SW 1271 (cell line): ENCODE measurements at places on chromosomes 13 and 19.

DNA sequence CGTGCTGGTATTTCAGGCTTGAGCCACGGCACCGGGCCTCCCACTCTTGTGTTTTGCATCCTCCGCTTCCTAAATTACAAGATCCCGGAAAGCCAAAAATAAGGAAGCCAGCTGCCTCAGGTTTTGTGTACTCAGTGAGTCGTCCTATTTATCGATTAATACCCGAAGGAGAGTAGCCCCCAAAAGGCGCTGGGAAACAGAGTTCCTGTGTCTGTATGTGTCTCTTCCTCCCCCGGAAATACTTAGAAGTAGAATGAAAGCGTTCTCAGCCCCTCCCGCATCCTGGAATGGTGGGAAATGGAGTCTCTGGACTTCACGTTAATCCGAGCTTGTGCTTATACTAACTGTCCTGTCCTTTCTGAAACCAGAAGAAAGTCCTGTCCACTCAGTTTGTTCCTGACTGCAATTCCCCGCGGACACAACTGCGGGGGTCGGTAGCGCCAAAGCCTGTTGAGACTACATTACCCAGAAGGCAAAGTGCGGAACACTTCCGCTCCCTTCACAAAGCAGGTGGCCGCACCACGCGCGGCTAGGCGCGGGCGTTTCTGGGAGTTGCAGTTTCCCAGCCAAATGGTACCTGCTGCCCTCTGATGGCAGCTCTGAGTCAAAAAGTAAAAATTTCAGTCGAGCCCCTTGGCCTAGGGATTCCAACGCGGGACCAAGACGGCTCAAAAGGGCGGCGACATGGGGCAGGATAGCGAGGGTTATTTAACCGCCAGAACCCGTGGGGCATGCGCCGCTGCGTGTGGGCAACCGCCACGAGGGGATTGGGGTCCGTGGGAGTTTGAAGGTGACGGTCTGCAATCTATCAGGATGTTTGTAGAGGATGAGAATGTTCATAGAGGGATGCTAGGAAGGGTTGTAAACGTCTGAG lies 2.2 kb upstream of the GSK3A start:
- DNase-seq, result peak; percentile 89

DNA sequence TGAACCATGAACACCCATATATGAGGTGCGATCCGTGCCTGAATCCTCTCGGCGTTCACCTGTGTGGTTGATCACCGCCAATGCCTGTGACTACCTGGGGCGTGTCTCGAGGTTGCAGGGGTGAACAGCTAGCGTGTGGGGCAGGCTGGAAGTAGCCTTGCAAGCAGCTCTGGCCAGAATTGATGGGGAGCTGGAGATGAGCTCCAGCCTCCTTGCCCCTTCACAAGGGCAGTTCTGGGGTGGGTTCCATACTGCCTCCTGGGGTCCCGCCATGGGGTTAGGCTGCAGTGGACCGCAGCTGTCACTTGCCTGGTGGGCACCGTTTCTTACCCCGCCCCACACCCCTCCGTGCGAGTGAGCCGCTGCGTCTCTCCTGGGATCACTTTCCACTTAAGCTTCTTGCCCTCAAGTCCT lies 154.5 kb upstream of the SOX1 start:
- no peak for DNase-seq

DNA sequence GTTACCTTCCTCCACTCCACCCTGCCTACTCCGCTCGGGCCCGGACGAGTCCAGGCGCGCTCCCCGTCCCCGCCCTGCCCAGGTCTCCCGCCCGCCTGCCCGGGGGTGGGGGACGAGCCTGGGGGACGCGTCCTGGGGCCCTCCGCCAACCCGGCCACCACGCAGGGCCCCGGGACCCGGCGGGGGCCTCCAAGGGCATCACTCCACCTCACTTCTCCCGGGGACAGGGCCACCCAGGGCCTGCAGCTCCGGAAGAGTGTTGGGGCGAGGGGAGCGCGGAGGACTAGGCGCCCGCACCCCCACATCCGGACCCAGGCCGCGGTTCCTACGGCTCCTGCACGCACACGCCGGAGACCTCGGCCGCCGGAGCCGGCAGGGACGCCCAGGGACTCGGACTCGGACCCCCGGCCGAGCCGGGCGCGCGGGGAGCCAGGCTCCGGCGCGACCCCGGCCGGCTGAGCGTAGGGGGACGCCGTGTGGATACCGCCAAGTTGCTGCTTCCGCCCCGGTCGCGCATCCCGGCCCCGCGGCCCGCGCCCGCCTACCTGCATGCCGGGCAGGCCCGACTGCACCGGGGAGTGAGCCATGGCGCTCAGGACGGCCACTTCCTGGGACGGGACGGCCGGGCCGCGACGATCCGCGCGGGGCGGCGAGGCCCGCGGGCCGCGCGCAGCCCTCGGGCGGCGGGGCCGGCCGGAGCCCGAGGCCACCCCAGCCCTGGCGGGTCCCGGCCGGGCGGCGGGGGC lies 534 bp downstream of the STK24 start:
- no peak for DNase-seq

DNA sequence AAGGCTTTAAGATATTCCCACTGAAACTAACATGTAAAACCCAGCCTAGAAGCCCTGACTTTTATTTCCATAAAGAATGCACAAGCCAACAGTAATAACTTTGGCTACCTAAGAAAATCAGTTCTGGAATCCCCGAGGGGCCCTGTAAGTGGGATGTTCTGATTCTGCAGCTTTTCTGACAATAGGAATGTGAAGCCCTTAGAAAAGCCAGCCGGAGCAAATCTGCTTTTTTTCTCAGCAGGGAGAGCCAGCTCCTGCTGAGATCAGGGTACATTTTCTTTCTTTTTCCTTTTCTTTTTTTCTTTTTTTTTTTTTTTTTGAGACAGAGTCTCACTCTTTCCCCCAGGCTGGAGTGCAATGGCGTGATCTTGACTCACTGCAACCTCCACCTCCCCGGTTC lies 8.0 kb upstream of the GARRE1 start:
- no peak for DNase-seq

DNA sequence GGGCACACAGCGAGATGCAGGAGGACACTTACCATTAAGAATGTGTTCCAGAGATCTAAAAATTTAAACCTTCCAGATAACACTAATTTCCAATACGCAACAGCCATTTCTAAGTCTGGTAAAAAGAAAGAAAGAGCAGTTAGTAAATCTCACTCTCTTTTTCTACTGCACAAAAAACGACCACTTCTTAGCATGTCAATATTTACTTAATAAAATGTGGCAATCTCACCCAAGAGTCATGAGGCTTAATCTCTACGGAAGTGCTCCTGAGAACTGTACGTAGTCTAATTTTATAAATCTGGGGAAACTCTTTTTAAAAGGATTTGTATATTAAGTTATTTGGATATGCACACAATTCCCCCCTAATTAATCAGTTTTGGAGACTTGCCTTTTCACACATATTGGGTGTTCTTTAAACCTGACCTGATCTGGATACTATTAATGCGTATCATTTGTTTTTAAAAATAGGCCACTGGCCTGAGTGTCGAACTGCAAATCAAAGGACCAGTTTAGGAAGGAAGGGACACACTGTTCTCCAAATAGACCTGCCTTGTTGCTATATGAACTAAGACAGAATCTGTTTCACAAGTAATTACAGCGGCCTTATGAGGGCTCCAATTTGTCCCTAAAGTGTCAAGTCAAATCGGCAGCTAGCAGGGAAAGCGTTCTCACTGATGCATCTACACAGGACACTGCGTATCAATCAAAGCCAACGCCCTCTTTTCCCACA lies 7.9 kb upstream of the ADPRHL1 start:
- DNase-seq, result no peak

DNA sequence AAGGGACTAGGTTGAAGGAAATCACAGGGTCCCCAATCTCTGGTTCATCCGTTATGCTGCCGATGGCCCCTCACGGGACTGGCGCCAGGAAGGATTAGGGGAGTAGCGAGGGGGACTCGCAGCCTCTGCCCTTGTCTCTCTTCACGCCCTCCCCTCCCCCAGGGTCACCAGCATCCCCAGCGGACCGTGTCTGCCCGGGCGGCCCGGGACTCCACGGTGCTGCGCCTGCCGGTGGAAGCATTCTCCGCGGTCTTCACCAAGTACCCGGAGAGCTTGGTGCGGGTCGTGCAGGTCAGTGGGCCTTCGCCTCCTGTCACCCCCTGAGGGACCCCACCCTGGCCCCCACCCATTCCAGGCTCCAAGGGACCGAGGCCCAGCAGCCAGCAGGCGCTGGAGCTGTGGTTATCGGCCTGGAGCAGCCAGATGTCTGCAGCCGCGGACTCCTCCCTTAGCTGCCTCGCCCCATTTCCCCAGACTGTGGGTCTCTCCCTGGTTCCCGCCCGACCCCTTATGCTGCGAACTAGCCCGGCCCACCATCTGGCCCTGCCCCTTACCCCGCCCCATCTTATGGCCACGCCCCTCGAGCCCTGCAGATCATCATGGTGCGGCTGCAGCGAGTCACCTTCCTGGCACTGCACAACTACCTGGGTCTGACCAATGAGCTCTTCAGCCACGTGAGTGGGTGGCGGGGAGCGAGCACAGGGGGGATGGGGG lies 5.4 kb downstream of the PNPLA6 start:
- DNase-seq, result no peak

DNA sequence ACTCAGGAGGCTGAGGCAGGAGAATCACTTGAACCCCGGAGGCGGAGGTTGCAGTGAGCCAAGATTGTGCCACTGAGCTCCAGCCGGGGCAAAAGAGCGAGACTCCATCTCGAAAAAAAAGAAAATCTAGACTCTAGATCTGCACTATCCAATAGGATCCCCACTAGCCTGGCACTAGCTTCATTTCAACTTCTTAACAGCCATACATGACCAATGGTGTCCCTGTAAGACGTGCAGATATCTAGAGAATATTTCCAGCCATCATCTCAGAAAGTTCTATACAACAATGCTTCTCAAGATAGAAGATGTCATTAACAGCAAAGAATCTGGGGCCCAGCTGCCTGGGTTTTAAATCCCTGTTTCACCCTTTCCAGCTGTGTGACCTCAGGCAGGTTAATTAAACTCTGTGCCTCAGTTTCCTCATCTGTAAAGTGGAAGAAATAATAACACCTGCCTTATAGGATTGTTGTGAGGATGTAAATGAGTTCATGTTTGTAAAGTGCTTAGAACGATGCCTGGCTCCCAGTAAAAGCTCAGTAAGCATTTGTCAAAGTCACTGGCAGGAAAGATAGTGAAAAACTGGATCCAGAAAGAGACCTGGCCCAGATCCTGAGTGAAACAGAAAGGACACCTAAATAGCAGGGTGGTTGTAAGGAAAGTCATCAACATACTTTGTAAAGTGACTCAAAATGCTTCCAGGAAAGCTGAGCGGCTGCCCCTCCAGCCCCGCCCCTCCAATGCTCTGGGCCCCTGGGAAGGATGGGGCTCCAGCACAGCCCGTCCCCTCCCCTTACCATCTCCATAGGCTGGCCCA lies 13.5 kb downstream of the WIZ start:
- no peak for DNase-seq

DNA sequence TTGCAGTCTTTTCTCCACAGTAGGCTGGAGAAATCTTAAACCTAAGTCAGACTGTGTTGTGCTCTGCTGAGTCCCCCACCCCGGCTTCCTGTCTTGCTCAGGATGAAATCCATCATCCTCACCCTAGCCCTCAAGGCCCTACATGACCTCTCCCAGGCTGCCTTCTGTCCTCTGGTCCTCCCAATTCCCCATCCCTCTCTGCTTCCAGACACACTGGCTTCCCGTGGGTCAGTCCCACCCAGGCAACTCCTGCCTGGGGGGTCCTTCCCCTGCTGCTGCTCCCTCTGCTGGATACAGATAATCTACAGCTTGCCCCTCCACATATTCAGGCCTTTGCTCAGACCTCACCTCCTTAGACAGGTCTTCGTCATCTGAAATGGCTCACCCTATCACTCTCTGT lies 18.4 kb upstream of the CBY2 start:
- DNase-seq, result no peak

- DNase-seq, result no peak
Measured at GRCh38 chr13:98444381-98444780, 132.5 kb downstream of the STK24 start.

DNA sequence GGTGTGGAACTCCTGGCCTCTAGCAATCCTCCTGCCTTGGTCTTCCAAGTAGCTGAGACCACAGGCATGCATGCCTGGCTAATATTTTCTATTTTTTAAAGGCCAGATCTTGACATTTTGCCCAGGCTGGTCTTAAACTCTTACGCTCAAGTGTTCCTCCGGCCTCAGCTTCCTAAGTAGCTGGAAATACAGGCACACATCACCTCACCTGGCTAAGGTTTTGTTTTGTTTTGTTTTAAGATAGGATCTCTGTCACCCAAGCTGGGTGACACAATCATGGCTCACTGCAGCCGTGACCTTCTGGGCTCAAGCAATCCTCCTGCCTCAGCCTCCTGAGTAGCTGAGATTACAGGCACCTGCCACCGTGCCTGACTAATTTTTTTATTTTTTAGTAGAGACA lies 5.5 kb upstream of the RLN3 start:
- no peak for DNase-seq

DNA sequence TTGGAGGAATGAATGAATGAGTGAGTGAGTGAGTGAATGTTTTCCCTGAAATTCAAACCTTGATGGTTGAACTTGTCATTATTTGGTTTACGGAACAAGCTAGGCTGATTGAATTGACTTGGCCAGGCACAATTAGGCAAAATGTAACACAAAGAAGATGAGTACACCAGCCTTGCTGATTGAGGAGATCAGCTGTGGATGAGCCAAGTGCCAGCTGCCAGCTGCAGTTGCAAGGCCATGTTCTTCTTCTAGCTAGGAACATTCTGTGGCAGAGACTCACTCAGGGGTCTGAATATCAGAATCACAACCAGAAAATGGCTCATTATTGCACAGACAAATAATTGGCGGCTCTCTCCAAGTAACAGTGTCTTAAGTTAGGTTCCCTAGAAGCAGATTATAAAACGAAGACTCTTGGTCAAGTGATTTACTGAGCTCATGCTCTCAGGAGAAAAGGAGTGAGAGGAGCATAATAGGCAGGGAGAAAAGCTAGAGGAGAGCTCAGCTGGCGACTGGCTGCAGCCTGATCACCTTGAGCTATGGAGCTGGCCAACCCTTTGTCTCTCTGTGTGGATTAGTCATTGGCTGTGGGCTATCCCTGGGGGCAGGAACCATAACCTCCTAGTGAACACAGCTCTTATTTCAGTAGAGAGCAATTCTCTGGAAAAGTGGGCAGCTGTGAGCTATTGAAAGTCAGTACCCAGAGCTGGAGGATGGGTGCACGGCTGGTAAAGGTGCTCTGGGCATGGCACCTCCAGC lies 225.3 kb upstream of the SERP2 start:
- no peak for DNase-seq

- no peak for DNase-seq
Measured at GRCh38 chr13:90757127-90757680, 590.3 kb upstream of the MIR17HG start.
